Panc1 (cell line): ENCODE measurements at places on chromosomes 4 and X.

DNA sequence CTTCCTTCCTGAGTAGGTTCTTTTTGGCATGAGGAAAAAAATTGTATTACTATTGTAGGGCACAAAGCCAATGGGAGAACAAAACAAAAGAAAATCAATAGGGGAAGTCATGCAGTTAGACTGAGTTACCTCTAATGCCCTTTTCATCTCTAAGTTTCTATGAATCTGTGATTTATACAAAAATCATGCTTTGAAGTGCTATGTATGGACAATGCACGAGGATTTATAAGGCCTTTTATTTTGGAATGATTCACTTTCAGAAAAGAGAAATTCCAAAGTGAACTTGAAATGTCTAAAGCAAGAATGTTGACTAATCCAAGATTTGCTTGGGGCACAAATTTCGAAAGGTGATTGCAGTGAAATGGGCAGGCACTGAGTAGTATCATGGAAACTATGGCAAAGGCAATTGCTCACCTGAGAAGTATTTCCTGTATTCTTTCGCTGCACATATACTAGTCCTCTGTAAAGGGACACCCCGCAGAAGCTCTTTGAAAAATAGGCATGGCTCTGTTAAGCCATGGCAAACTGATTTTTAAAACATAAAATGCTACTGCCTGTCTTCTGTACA is 52.8 kb downstream of the ADGRG4 start:
- no peak for DNase-seq

DNA sequence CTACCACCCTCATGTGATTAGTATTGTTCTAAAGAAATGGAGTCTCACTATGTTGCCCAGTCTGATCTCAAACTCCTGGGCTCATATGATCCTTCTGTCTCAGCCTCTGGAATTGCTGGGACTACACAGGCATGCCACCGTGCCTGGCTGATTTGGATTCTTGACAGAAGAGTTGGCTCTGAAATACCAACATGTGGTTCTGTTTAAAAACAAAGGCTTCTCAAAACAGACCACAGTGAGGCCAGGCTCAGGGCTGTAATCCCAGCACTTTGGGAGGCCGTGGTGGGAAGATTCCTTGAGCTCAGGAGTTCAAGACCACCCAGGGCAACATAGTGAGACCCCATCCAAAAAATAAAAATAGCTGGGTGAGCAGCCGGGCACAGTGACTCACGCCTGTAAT is 126.7 kb downstream of the DHRSX start:
- DNase-seq = no peak

DNA sequence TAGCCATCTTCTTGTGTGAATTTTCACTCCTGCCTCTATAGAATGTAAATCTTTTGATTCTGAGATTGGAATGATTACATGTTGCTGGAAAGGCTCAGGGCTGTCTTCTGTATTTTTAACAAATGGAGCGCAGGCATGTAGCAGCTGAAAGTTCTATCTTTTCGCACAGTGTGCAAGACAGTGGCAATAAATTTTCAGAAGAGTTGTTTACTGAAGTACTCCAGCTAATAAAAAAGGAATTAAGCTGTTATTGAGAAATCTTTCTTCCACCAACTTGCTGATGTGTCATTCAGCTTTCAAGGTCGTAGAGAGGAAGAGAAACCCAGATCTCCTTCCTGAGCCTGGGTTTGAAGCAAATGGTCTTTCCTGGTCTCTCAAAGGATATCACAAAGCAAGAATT is 122.0 kb upstream of the PUDP start:
- DNase-seq = no peak

DNA sequence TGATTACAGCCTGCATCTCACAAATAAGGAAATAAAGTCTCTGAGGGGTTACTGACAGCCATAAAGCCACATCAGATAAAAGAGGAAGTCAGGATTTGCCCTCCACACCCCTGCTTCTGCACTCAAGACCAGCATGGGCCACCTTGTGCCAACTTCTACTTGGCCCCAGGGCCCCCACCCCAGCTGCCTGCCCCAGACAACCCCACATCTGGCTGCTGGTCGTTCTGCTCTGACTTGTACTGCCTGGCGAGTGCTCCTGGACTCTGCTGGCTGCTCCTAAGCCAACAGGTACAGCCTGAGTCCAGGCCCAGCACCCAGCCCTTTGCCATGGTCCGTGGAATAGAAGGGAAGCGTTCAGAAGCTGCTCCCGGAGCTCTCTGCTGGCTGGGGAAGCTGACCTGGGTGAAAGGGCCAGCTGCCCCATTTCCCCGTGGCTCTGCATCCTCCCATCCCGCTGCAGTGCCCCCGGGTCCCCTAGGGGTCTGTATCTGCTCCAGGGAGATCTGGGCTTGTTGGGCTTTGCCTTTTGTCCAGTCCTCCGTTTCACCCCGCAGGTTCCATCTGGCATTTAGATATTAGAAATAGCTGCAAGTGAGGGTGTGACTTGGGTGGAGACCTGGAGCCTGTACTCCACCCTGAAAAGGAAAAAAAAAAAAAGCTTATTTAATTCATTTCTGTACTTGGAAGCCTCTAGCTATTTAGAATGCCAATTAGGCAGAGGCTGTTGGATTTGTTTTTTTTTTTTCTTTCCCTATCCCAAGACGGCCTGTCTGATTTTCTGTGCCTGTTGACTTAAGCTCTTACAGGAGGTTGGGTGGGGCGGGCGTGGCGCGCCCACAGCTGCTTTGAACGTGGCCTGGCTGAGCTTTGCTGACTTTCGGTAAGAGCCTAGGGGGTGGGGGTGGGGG is 194.7 kb downstream of the PTTG2 start:
- DNase-seq = no peak

DNA sequence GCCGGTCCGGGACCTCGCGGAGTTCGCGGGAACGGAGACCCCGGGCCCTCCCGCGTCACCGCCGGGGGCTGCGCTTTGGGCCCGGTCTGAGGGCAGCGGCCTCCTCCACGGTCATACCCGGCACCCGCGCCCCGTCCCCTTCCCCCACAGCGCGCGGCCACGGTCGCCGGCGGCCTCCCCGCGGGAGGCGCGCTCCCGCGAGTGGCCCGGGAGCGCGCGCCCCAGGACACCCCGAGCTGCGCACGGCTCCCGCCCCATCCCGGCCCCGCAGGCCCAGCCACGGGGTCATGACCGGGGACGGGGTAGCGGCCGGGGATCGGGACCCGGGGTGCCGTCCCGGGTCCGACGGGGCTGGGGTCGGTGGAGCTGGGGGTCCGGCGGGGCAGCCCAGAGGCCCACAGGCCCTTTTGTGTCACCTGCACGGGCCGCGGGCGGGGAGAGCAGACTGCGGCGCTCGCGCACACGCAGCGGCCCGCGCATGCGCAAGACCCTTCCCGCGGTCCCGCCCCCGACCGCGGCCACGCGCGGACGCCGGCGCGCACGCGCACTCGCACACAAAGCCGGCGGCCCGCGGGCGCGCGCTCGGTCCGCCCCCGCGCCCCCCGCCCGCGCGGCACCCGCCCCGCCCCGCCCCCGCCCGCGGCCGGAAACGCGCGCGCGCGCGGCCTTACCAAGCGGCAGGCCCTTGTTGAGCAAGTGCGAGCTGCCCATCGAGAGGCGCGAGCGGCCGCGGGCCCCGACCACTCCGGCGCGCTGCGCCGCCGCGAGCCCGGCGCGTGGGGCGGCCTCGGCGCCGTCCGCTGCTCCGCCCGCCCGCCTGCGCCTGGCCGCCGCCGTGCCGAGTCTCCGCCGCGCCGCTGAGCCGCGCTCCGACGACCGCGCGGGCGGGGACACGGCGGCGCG is at the start of gene CTBP1:
TSS of gene CTBP1 (minus strand) at position 886 of the 903 bp plus-strand sequence. CDS start 7,799 bp downstream, outside the sequence.
- peak; percentile 22 for DNase-seq

GRCh38 chr4:11587797-11588196 is 159.1 kb upstream of the HS3ST1 start:
- DNase-seq = no peak

GRCh38 chr4:82005158-82005557 is 368.6 kb downstream of the HNRNPD start:
- no peak for DNase-seq

GRCh38 chr4:1599026-1599481 is 85.1 kb downstream of the FAM53A start:
- no peak for DNase-seq

- no peak for DNase-seq
Measured at GRCh38 chr4:151573945-151574344, 165.0 kb downstream of the FHIP1A start.

- no peak for DNase-seq
Measured at GRCh38 chr4:83221897-83222441, 62.6 kb downstream of the COQ2 start.

GRCh38 chr4:88619971-88620370 is 27.7 kb downstream of the HERC3 start:
- no peak for DNase-seq

DNA sequence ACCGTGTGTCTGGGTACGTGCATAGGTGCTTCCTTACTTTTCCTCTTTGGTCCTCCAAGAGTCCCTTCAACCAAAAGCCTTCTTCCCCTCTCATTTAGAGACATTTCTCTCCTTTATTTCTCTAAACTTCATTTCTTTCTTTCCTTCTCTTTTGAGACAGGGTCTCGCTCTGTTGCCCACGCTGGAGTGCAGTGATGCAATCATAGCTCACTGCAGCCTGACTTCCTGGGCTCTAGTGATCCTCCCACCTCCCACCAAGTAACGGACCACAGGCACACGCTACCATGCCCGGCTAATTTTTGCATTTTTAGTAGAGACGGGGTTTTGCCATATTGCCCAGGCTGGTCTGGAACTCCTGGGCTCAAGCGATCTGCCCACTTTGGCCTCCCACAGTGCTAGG is 42.2 kb downstream of the ACOX3 start:
- no peak for DNase-seq

- DNase-seq = no peak
Measured at GRCh38 chr4:40205259-40206198, 8.7 kb downstream of the RHOH start.
